H7 (cell line): ENCODE measurements at places on chromosomes 7 and 10.

DNA sequence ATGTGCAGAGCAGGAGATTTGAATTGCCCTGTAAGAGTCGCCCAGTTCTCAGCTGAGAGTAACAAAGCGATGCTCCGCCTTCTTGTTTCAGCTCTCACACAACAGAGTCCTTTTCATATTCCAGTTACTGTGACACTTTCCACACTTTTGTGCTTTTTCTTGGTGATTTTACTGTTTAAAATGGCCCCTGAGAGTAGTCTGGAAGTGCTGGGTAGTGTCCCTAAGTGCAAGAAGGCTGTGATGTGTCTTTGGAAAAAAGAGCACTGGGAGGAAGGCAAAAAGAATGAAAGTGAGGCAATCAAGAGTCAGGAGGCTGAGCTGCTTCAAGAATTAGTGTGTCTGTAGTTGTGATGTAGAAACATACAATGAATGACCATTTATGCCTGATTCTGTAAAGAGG lies 201.2 kb upstream of the SEMA3E start:
- DNase-seq: no peak

DNA sequence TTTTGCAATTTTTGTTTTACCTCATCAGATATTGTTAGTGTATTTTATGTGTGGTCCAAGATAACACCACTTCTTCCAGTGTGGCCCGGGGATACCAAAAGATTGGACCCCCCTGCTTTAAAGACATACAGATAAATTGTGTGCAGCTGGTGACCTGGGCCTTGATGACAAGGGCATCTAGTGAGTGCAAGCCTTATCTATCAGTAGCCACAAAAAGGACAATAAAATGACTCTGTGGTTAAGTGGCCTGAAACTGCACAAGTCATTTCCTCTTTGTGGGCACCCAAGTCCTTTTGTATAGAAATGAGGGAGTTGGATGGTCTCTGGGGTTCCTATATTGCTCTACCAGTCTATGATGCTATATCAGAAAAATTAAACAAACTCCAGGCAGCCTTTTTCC lies 98.1 kb downstream of the PARD3 start:
- no peak for DNase-seq

GRCh38 chr10:68074031-68074774 lies 880 bp downstream of the HERC4 start:
- DNase-seq: no peak

GRCh38 chr10:101779544-101780186 lies 3.6 kb downstream of the NPM3 start:
- DNase-seq: peak; percentile 94

DNA sequence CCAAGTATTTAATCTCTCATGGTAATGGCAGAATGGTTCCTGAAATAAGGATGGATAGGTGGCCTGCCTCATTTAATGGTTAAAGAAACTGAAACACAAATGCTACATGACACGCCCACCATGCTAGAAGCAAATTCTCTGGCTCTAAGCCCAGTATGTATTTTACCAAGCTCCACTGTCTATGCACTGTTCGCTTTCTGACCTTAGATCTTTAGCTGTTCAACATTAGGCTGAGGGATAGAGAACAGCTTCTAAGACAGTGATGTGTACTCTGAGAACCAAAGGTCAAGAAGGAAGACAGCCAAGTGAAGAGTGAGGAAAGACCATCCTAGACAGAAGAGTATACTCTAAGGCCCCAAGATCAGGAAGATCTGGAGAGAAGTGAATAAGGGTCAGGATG lies 26.6 kb downstream of the FAM3C start:
- no peak for DNase-seq

DNA sequence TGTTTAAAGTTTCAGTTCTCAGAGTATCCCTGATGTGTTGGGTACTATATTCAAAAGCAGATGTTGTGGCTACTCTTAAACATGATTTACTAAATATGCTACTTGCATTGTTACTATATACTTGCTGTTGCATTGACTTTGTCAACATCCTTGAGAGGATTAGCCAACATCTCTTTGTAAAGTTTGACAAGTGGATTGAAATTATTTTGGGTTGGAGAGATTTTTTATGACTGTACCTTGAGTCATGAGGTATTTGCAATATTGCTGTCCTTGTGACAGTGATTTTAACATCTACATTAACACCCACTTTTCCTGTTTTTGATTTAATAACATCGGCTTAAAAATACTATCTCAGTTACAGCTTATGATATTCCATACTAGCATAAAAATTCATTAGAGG lies 31.9 kb downstream of the MRC1 start:
- DNase-seq: no peak

DNA sequence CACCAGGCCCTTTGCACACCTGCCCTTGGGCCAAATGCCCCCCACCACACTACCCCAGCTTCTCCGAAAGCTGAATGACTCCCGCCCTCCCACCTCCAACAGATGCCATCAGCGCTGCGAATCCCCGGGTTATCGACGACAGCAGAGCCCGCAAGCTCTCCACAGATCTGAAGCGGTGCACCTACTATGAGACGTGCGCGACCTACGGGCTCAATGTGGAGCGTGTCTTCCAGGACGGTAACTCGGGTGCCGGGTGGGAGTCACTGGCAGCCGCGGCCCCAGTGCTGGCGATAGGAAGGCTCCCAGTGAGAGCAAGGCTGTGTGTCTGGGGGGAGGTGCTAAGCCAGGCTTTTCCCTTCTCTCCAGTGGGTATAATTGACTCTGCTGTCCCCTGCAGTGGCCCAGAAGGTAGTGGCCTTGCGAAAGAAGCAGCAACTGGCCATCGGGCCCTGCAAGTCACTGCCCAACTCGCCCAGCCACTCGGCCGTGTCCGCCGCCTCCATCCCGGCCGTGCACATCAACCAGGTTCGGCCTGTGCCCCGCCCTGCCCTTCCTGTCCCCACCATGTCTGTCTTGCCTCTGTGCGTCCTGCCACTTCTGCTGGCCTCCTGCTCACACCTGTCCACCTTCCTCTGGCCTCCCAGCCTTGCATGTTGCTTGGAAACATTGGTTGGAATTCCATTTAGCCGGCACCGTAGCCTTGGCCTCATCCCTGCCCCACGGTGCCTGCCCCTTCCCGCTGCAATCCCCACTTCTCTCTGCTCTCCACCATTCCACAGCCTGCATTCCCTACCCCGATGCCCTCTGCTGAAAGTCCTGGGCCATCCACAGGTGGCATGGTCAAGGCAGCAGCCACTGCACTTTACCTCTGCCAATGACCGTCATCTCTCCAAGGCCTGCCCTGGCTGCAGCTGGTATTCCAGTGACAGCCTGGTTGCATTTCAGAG lies 32.1 kb downstream of the AGAP3 start:
- DNase-seq: no peak

DNA sequence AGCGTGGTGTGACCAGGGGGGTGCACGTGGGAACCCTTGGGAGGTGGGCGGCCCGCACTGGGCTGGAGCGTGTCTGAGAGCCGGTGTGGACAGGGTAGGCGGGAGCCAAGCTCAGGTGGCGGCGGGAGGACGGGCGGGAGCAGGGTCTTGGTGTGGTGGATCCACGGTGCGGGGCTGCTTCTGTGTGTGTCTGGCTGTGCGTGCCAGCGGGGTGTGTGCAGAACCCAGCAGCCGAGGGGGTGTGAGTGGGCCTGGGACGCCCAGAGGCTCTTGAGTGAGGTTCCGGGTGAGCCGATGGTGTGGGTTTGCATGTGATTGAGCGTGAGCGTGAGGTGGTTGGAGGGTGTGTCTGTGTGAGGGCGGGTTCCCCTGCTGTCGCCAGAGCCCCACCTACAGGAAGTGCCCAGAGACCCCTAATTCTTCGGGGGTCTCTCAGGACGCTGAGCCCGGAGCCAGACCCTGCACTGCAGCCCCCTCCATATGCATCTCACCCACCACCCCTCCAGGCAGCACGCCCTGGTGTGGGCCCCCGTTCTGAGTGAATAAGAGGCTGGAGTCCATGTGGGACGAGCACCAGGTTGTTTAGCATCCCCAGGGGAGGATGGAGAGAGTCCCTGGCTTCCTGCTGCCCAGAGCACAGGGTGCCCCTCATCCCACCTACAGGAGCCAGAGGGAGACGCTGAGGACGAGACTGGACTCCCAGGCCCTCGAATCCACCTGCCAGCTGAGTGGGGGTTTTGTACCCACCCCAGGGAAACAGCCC lies 78.2 kb downstream of the ELFN1 start:
- DNase-seq: peak; percentile 66

DNA sequence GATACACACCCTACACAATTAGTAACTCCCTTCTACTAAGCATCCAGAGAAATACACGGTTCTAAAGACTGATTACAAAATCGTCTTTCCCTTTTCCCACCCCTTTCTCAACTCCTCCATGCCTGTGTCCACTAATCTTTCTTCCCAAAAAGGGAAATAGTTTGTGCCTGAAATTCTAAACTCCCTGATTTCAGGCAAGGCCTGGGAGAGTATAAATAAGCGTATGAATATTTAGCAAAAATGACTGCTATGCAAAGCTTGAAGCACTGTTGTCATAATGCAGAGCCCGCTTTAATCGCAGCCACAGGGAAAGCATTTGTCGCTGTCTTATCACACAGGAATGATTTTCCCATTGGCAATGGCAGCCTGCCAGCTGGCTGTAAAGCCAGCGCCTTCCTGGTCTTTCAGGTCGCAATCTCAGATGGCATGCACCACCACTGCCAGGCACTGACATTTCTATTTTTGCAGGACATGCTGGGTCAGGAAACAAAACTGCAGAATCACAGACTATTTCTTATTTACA lies 142.9 kb upstream of the PCGF5 start:
- DNase-seq: no peak

- no peak for DNase-seq
These were observed 199.1 kb downstream of the MAD1L1 start for GRCh38 chr7:2033586-2034135.

DNA sequence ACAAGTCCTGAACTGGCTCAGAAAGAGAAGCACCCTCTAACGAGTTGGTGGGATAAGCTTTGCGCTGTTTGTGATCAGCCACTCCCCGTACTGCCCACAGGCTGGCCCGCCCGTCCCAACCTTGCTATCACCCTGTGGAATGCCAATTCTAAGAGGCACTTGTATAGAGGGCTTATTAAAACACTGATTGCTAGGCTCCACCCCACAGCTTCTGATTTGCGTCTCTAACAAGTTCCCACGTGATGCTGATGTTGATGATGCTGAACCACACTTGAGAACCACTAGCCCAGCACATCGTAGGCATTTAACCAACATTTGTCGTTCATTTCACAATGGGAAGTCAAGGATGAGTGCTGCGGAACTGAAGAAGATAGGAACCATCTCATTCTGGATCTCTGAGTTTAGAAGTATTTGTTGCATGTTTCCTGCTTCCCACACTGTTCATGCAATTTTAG lies 12.7 kb upstream of the GSAP start:
- no peak for DNase-seq
